ENCODE measurements at places on chromosomes 16 and 17.
A peak's percentile ranks its signal among the peaks of the same experiment; 100 is the strongest.

DNA sequence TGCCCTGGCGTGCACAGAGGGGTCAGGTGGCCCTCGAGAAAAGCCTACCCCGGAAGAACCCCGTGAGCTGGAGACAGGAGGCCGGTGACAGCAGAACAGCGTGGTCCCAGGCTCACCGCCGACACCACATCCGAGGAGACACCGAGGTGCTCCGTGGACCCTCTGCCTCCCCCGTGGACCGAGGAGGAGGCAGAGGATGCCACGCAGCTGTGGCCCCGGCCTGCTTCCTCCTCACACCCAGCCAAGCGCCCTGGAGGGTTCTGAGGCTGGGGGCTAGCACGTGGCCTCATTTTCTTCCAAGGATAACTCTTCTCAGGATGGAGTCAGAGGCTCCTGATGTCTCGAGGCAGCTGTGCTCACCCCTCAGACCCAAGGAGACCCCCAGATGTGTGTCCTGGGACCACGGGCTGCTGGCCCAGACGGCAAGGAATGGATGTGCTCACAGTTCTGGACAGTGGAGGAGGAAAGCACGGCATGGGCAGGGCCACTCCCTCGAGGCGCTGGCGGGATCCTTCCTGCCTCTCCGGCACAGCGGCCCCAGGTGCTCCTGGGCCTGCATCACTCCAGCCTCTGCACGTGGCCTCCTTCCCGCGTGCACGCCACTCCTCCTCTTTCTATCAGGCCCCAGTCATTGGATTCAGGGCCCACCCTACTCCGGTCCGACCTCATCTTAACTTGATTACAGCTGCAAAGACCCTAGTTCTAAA is 4.4 kb upstream of the PVALEF start:
- DNase-seq = no peak

- DNase-seq = peak; percentile 57
Measured at GRCh38 chr16:30166202-30166902, 17.1 kb upstream of the CORO1A start.

GRCh38 chr16:68179196-68179795 is 56.6 kb downstream of the ESRP2 start:
- DNase-seq = no peak

DNA sequence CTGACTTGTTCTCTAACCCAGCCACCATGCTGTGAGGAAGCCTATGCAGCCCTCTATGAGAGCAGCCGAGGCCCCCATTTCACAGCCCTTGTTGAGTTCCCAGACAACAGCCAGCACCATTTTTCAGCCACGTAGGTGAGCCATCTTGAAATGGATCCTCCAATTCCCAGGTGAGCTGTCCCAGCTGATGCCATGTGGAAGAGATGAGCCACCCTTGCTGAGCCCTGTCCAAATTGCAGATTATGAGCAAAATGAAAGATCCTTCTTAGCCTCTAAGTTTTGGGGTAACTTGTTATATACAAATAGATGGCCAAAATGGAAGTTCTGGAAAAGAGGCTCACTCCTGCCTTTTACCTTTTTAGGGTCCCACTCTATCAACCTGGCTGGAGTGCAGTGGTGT is 25.7 kb upstream of the TIMP2 start:
- DNase-seq = no peak

GRCh38 chr16:72896485-72897118 is 151.3 kb downstream of the ZFHX3 start:
- DNase-seq = no peak

DNA sequence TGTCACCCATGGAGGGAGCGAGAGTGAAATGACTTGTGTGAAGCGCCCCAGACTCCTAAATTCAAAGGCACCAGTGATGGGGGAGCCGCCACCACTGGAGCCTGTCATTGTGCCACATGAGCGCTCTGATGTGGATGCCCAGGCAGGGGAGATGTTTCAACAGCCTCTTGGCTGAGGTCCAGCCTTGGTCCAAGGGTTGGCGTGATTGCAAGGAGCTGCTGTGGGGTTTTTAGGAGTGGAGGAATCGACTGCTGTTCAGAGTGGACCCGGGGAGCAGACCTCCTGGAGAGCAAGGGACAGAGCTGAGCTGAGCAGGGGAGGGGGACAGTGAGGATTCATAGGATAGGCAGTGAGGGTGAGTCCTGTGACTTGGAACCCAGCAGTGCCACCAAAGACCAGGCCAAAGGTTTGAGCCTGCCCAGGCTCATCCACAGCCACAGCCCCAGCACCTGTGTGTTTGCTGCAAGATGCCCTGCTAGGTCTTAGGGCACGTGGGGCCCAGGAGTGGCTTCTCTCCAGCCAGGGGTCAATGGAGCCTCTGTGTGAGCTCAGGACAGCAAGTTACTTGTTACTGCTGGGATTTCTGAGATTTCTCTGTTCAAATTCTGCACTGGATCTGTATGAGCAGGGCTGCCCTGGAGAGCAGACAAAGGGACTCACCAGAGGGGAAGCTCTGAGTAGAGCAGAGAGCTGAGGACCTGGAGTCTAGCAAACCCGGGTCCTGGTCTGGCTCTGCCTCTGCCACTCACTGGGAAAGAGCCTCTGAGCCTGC is 20.3 kb downstream of the RHBDL3 start:
- no peak for DNase-seq

- DNase-seq = peak; percentile 81
Measured at GRCh38 chr17:7280519-7281073, 922 bp upstream of the SLC2A4 start.
